IPS-NIHi11 (cell line): ENCODE measurements at places on chromosomes 11 and 22.

- no peak for DNase-seq
Observed at GRCh38 chr11:17171916-17172315, 35.9 kb downstream of the PIK3C2A start.

- peak; percentile 71 for DNase-seq
Observed at GRCh38 chr22:19121631-19122142, 525 bp downstream of the DGCR2 start.

DNA sequence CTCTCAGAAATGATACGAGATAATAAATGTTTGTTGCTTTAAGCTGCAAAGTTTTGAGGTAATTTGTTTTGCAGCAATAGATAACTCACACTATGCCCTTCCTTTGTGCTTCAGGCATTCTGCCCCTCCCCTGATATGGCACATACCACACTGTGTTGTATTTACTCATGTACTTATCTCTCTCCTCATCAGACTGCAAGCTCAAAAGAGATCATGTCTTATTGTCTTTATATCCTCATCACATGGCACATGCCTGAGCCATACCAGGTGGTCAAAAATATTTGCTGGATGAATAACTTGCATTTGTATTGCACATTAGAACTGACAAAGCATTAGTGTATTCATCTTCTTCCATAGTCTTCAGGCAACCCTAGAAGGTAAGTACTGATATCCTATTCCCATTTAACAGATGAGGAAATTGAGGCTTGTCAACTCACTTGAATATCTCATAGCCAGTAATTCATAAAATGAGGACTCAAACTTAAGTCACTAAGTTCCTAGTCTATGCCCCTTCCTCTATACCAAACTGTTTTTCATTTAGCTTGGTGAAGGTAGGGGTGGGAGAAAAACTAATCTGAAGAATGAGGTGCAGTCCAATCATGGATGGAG, 83.9 kb upstream of the EED start:
- DNase-seq = no peak

DNA sequence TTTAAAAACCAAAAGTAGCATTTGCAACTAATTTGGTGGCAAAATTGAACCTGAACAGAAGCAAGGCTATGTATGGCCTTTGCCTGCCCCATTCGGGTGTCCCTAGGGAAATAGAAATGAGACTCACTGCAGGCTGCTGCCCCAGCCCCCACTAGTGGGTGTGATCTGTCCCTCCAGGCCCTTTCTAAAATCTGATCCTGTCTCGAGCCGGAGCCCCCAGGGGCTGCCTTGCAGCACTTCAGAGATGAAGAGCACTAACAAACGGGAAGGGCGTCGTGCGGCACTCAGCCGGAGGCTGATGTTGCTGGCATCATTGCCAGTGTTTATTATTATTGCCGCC, 43.2 kb downstream of the CD82 start:
- DNase-seq = no peak

DNA sequence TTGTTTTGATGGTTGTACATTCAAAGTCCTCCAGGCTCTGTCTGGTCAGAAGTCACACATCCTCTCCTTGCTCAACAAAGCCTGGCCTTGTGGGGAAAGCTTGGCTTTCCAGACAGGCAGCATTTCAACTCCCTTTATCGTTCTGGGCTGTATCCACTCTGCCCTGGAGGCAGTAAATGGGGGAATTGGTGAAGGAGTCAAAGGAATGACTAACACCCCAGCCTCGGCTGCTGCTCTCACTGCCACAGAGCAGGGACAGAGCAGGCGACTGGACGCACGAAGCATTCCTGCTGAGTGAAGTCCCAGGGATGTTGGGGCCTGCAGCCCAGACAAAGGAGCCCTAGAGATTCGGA, 52.8 kb downstream of the WNT11 start:
- no peak for DNase-seq

GRCh38 chr22:49446145-49446758, 381.4 kb downstream of the BRD1 start:
- DNase-seq = no peak

- DNase-seq = no peak
Observed at GRCh38 chr22:44648821-44649565, 53.0 kb upstream of the PRR5 start.

GRCh38 chr11:30023074-30023473, 6.2 kb upstream of the KCNA4 start:
- no peak for DNase-seq

DNA sequence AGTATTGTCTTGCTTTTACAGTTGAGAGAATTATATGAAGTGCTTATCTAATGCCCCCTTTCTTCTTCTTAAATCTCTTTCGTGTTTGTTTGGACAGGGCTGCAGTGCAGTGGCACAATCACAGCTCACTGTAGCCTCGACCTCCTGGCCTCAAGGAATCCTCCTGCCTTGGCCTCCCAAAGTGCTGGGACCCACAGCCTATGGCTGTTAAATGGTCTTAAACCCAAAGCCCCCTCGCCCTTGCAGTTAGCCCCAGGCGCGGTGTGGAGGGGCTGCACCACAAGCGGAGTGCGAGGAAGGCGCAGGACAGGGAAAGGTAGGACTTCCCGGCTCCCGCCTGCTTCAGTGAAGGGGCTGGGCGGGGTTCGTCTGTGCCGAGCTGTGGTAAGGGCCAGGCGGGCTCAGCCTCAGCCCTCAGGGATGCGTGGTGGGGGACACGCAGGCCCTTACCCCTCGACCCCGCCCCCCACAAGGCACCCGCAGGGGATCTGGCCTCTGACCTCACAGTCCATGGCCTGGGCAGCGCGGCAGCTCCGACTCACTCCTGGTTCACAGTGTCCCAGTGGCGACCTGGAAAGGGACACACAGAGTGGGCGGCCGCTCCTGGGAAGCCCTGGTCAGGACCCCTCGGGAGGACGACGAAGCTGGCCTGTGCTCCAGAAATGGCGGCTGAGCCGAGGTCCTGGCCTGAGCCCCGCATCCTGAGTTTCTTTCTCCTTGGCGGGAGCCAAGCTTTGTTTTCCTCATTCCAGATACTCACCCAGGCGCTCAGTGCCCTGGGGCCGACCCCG, 24.5 kb downstream of the BID start:
- DNase-seq = no peak

- no peak for DNase-seq
Observed at GRCh38 chr11:44789496-44789895, 62.7 kb downstream of the TSPAN18 start.
